ENCODE measurements at places on chromosomes 12 and 14.

- no peaks in the 10 kb centered on the region for H3K36me3 ChIP-seq
- DNase-seq = no peak
- H3K4me3 ChIP-seq = no peak overlapping the region
Measured at GRCh38 chr14:68819260-68819691, 26.4 kb upstream of the ZFP36L1 start.

- H3K4me3 ChIP-seq = no peak overlapping the region
- H3K36me3 ChIP-seq = no peaks in the 10 kb centered on the region
- no peaks in the 10 kb centered on the region for H3K27me3 ChIP-seq
Measured at GRCh38 chr12:62689042-62689839, 222.6 kb downstream of the MON2 start.

DNA sequence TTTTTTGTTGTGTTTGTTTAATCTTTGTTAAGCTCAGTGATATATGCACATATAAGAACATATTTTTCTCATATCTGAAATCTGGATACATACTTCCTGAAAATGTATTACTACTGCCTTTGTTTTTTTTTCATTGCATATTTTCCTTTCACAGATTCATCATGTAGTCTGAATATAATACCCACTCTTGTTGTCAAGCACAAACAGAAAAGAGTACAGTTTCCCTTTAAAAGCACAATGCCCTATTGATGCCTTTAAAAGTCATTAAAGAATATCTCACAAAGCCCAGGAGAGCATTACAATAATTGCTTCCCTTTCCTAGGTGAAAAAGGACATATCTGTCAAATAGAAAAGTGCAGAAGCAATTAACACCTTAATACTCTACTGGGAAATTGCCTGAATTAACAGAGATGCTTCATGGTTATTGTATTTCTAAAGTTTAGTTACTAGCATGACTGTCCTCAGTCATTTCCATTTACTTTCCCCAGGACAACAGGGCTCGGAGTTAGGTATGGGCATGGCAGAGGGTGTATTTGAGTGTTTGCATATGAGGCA is 107.4 kb downstream of the GRIP1 start:
- H3K4me3 ChIP-seq = no peak overlapping the region
- no peak for DNase-seq
- H3K27me3 ChIP-seq = no peaks in the 10 kb centered on the region
- H3K4me1 ChIP-seq = no peaks in the 10 kb centered on the region
- no peak overlapping the region for H3K27ac ChIP-seq

DNA sequence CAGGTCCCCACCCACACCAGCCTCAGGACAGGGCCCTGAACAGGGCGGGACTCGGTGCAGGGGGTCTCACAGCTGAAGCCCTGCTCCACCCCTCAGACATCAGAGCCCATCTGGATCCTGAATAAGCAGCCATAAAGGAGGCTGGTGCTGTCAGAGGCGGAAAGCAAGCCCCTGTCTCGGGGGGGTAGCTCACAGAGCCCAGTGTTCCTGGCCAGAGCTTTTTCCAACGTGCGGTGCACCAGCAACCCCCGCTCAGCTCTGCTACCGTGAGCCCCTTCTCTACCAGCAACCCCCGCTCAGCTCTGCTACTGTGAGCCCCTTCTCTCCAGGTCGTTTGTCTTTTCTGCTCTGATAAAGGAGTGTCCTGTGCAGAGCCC is 136.5 kb upstream of the SFSWAP start:
- no peaks in the 10 kb centered on the region for H3K4me1 ChIP-seq
- H3K27me3 ChIP-seq = no peaks in the 10 kb centered on the region
- H3K27ac ChIP-seq = no peak overlapping the region
- H3K36me3 ChIP-seq = no peaks in the 10 kb centered on the region

GRCh38 chr14:22271838-22272799 is 316.9 kb downstream of the DAD1 start:
- H3K36me3 ChIP-seq = no peaks in the 10 kb centered on the region
- no peaks in the 10 kb centered on the region for H3K4me1 ChIP-seq
- no peak for DNase-seq
- no peak overlapping the region for H3K4me3 ChIP-seq
- H3K27me3 ChIP-seq = no peaks in the 10 kb centered on the region
- H3K27ac ChIP-seq = no peak overlapping the region

- DNase-seq = no peak
- H3K36me3 ChIP-seq = no peaks in the 10 kb centered on the region
- no peaks in the 10 kb centered on the region for H3K4me1 ChIP-seq
- H3K27ac ChIP-seq = no peak overlapping the region
Measured at GRCh38 chr12:8780389-8780788, 42.0 kb upstream of the A2ML1 start.

- no peak overlapping the region for H3K27ac ChIP-seq
- H3K4me3 ChIP-seq = no peak overlapping the region
- H3K36me3 ChIP-seq = no peaks in the 10 kb centered on the region
- H3K4me1 ChIP-seq = no peaks in the 10 kb centered on the region
Measured at GRCh38 chr14:77562681-77563080, 53.8 kb downstream of the SPTLC2 start.

GRCh38 chr12:53419756-53420155 is 3.9 kb upstream of the AMHR2 start:
- no peak overlapping the region for H3K4me3 ChIP-seq
- H3K27me3 ChIP-seq = no peaks in the 10 kb centered on the region
- H3K4me1 ChIP-seq = peaks cover 1% of the 10 kb centered on the region
- H3K27ac ChIP-seq = no peak overlapping the region

GRCh38 chr12:47052274-47052673 is 27.1 kb upstream of the PCED1B start:
- no peaks in the 10 kb centered on the region for H3K4me1 ChIP-seq
- DNase-seq = no peak
- H3K27me3 ChIP-seq = no peaks in the 10 kb centered on the region
- no peaks in the 10 kb centered on the region for H3K36me3 ChIP-seq
- H3K4me3 ChIP-seq = no peak overlapping the region

DNA sequence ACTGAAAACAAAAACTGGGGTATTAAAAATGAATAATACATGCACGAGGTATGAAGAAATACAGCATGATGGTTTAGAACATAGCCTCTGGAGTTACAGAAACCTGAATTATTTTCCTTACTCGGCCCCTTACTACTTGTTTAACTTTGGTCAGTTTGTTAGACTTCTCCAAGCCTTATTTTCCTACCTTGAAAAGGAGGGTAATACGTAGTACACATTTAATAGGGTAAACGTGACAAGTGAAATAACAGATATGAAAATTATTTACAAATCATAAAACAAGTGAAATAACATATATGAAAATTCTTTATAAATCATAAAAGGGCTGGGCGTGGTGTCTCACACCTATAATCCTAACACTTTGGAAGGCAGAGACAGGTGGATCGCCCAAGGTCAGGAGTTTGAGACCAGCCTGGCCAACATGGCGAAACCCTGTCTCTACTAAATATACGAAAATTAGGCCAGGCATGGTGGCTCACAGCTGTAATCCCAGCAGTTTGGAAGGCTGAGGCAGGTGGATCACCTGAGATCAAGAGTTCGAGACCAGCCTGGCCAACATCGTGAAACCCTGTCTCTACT is 11.4 kb upstream of the PKP2 start:
- no peaks in the 10 kb centered on the region for H3K36me3 ChIP-seq
- no peaks in the 10 kb centered on the region for H3K27me3 ChIP-seq
- H3K4me3 ChIP-seq = no peak overlapping the region

DNA sequence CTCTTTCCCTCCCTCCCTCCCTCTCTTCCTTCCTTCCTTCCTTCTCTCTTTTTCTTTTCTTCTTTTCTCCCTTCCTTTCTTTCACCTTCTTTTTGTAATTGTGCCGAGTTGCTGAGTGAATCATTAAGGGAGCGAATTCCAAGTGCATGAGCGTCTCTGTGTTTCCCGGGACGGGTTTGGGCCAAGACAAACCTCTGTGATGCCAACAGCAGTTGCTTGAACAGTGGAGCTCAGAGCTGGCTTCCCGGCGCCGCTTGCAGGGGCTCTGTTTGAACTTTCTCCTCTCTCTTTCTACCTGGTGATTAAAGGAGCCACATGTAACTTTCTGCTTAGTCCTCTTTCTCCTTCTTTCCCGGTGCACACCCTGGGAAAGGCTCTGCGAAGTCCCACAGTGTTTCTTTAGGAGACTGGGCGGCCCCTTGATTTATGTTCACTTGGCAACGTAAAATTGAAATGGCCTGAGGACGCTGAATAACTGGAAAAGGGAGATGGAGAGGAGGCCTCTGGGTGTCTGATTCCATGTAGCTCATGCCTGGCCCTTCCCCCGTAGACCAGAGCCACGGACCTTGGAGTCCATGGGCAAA is 33.7 kb upstream of the MAP1LC3B2 start:
- no peak overlapping the region for H3K4me3 ChIP-seq
- no peaks in the 10 kb centered on the region for H3K4me1 ChIP-seq
- H3K36me3 ChIP-seq = no peaks in the 10 kb centered on the region
- no peaks in the 10 kb centered on the region for H3K27me3 ChIP-seq

DNA sequence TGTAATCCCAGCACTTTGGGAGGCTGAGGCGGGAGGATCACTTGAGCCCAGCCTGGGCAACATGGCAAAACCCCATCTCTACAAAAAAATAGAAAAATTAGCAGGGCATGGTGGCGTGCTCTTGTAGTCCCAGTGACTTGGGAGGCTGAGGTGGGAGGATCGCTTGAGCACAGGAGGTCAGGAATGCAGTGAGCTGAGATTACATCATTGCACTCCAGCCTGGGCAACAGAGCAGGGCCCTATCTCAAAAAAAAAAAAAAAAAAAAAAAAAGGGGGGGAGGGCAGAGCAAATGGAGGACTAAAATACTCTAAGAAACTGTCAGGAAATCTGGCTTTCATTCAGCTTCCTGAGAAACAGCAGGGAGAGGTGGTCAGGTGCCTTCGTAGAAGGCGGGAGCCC is 31.7 kb upstream of the TSPAN9 start:
- no peak overlapping the region for H3K4me3 ChIP-seq
- H3K27ac ChIP-seq = no peak overlapping the region
- no peak for DNase-seq
- H3K36me3 ChIP-seq = peaks cover 24% of the 10 kb centered on the region

DNA sequence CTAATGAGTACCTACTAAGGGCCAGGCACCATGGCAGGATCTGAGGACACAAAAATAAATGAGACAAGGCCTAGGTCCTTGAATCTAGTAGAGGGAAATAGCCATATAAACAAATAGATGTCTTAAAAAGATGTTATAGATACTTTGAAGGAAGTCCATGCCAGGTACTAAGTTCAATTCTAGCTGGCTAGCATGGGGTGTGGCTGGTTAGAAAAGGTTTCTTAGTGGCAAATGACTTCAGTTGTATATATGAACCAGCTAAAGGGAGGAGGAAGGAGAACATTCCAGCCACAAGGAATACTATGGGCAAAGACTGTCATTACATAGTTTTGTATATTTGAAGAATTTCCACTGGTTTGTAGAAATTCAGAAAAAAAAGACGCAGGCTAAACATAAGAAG is 133.6 kb upstream of the BMP4 start:
- no peaks in the 10 kb centered on the region for H3K36me3 ChIP-seq
- no peak for DNase-seq
- no peaks in the 10 kb centered on the region for H3K4me1 ChIP-seq
- no peak overlapping the region for H3K27ac ChIP-seq

DNA sequence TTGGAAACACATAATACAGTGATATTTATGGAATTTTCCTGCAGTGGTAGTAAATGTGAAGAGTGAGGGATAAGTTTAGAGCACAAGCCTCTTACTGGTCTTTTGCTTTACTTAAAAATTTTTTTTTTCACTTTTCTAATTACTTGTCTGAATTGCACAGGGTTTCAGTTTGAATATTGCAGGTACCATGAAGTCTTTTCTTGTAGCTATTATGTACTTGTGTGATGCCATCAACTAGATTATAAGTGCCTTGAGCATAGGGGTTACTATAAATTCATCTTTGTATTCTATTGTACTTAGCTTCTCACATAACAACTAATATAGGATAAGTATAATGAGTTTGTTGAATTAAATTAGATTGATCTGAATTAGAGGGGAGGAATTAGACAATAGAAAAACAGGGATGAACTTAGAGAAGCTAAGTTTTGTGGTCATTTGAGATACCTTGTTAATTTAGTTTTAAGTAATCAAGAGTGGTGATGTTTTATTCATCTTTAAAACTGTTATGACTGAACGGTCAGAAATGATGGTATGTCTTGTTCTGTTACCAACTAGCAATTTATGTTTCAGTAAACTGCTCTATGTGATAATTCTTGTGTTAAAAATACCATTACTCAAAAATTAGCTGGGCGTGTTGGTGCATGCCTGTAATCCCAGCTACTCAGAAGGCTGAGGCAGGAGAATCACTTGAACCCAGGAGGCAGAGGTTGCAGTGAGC is 42.1 kb downstream of the CCDC91 start:
- no peaks in the 10 kb centered on the region for H3K36me3 ChIP-seq
- no peaks in the 10 kb centered on the region for H3K4me1 ChIP-seq
- H3K4me3 ChIP-seq = no peak overlapping the region
- no peaks in the 10 kb centered on the region for H3K27me3 ChIP-seq
- no peak for DNase-seq

- no peaks in the 10 kb centered on the region for H3K36me3 ChIP-seq
- no peak overlapping the region for H3K4me3 ChIP-seq
- no peaks in the 10 kb centered on the region for H3K4me1 ChIP-seq
- DNase-seq = no peak
- no peak overlapping the region for H3K27ac ChIP-seq
Measured at GRCh38 chr14:51613416-51613815, 38.3 kb upstream of the FRMD6 start.

GRCh38 chr14:32897698-32898064 is 41.0 kb upstream of the NPAS3 start:
- no peak overlapping the region for H3K4me3 ChIP-seq
- no peak overlapping the region for H3K27ac ChIP-seq
- no peaks in the 10 kb centered on the region for H3K4me1 ChIP-seq
- H3K36me3 ChIP-seq = no peaks in the 10 kb centered on the region
- DNase-seq = no peak
- no peaks in the 10 kb centered on the region for H3K27me3 ChIP-seq

DNA sequence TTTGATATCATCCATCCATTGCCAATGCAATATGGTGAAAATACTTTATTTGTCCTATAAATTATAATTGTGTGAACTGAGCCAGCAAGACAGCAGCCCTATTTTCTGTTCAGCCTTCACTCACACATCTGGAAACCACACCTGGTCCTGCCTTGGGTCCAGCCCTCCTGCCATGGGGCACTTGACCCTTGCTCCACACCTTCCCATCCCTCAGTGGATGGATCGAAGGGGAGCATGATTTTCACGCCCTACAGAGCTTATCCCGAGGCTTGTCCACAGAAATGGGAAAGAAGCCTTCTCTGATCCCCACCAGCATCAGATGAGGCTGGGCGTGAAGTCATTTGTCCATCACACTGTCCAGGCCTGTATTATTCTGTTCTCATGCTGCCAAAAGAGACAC is 10.1 kb downstream of the TMEM132D start:
- H3K27me3 ChIP-seq = no peaks in the 10 kb centered on the region
- H3K4me3 ChIP-seq = no peak overlapping the region
- no peak for DNase-seq

GRCh38 chr14:33569821-33570687 is 380.8 kb downstream of the EGLN3 start:
- H3K4me3 ChIP-seq = no peak overlapping the region
- no peaks in the 10 kb centered on the region for H3K4me1 ChIP-seq
- H3K36me3 ChIP-seq = no peaks in the 10 kb centered on the region
- no peak overlapping the region for H3K27ac ChIP-seq
